ENCODE measurements at places on chromosomes 12 and 14. TPM values are rescaled to one million over a fixed set of nuclear protein-coding genes. Genes with fewer than 3 reads are reported as not detected.
A peak's percentile ranks its signal among the peaks of the same experiment; 100 is the strongest.

DNA sequence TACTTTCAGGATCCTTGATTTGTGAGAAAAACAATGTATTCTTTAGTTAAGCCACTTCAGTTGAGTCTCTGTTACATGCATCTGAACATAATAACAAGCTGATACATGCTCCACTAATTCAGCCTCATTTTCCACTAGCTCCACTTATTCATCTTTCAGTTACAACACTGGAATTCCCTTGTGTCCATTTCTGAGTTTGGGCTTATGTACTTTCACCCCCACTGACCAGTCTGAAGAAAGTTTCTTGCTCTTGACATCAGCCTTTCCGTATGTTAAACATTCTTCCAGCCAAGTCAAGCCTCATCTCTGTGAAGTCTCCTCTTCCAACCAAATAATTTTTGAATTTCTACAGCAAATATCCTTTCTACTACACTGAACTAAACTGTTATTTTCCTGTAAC lies 592.5 kb upstream of the NOVA1 start:
- no peak for DNase-seq

GRCh38 chr14:20707622-20708021 lies 19.1 kb downstream of the ANG start:
- no peak for DNase-seq

DNA sequence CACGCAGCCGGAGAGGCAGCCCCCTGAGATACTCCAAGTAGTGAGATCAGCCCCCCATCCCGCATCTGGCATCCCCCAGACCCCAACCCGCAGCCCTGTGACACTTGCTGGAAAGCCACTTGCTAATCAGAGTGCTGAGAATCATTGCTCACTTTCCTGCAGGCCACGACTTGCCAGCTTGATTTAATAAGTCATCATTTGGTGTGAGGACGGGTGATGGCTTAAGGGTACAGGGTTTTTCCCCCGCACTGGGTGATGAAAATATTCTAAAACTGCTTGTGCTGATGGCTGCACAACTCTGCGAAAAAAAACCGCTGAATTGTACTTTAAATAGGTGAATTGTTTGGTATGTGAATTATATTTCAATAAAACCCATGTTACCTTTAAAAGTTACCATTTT lies 171.2 kb downstream of the FOXN3 start:
- DNase-seq: no peak

GRCh38 chr14:41299924-41300323 lies 306.8 kb upstream of the LRFN5 start:
- no peak for DNase-seq

GRCh38 chr14:33685026-33685425 lies 265.8 kb downstream of the EGLN3 start:
- DNase-seq: no peak

DNA sequence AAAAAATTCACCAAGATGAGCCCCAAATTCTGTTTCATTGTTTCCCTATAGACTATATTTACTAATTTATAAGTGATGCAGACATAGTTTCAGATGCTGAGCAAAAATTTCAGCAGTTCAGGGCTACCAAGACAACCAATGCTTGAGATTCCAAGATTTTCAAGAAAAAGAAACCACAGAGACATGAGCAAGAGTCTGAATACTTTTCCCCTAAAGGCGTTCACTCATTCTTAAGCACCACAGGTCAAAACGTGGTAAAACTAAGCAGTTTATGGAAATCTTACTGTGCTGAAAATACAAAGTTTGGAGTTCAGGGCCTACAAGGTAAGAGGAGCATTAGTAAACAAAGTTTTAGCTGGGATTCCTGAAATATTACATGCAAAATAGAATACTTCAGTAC lies 221.2 kb downstream of the KCNH5 start:
- no peak for DNase-seq

DNA sequence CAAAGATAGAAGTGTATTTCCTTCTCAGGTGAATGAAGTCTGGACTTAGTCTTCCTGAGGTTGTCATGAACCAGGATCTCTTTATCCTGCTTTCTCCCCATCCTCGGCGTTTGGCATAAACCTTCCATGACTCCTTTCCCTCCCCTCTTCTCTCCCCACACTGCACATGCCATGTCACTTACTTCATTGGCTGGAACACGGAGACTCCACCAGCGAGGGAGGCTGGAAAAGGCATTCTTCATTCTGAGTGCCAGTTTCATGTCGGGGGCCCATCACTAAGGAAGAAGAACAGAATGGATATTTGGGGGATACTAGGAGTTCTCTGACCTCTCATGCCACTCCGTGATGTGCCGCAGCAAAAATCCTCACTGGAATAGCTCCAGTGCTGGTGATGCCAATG lies 105.6 kb downstream of the VCPKMT start:
- no peak for DNase-seq

DNA sequence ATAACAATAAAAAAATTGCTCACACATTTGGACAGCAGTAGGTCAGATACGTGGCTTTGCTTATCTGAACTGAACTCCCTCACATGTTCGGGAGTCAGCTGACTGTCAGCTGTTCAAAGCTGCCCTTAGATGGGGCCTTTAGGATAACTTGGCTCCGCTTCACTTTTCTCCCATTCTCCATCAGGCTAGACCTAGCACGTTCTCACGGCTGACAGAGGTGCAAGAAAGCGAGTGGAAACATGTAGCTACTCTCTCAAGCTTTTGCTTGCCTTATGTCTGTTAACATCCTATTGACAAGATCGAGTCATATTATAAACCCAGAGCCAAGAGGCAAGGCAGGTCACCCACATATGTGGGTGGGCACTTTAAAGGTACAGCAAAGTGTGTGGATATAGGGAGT lies 112.0 kb upstream of the PDZRN4 start:
- DNase-seq: no peak

DNA sequence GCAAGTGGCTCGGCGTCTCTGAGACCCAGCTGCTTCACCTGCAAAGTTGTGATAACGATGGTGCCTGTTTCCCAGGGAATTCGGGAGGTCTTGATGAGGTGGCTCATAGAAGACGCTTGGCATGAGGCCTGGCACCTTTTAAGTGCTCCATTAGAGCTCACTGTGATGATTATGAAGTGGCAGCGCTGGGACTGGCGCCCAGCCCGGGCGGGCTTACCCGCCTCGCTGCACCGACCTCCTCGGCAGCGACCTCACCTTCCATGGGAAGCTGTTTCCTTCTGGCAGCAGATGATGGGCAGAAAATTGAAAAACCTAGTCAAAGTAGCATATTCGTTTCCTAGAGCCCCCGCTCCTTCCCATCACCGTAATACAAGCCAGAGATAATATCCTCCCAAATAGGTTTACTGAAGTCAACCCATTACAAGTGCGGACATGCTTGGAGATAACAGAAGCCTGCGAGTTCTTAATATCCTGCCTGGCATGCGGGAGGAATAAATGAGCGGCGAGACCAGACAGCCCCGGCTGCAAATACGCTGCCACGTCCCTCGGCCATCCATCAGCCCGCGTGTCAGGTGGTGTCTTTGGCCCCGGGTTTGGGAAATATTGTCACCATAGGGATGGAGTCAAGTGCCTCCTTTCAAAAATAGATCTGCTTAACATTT lies 35.2 kb upstream of the DLK1 start:
- DNase-seq: no peak

- no peak for DNase-seq
Measured at GRCh38 chr14:74077401-74077800, 6.9 kb downstream of the ALDH6A1 start.

DNA sequence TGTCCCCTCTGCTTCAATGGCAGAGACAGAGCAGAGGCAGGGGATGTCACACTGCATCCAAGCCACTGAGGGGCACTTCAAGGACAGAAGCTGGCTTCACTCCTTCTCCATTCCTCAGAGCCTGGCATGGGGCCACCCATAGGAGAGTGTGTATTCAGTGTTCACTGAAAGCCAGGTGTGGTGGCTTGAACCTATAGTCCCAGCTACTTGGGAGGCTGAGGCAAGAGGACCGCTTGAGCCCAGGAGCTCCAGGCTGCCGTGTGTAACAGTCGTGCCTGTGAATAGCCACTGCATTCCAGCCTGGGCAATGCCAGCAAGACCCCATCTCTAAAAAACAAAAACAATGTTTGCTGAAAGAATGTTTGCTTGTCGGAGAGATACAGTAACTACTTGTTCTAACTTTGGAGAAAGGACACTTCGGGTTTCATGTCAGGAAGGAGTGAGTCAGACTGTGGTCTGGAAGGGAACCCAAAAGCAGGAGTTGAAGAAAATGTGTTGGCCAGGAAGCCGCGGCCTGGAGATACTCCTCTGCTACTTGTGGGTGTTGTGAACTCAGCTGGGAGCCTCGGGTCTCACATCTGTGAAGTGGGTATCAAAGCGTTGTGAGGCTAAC lies 43.4 kb downstream of the ELK3 start:
- DNase-seq: peak; percentile 94

GRCh38 chr12:10363914-10364814 lies 25.7 kb downstream of the KLRK1 start:
- DNase-seq: peak; percentile 57

DNA sequence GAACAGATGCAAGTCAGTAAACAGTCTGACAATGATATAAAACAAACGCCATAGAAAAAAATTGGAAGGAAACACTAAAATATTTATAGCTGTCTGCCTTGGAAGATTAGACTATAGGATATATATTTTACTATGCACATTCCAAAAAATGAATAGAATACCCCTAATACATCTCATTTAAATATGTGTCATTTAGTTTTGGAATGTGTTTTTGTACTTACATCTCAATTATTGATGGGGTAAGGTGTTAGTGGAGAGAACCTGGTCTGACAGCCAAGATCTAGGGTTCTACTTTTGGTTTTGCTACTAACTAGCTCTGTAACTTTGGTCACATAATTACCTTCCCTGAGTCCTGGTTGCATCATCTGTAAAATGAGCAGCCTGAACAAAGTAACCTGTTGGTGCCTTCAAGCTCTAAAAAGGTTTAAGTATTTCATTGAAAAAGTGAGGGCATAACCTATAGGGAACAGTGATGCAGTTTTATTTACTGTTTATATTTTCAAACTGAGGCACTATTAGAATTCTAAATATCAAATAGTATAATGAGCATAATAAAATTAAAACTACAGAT lies 28.6 kb upstream of the SLC6A13 start:
- no peak for DNase-seq

GRCh38 chr12:97784904-97785303 lies 322.3 kb downstream of the RMST start:
- DNase-seq: no peak

DNA sequence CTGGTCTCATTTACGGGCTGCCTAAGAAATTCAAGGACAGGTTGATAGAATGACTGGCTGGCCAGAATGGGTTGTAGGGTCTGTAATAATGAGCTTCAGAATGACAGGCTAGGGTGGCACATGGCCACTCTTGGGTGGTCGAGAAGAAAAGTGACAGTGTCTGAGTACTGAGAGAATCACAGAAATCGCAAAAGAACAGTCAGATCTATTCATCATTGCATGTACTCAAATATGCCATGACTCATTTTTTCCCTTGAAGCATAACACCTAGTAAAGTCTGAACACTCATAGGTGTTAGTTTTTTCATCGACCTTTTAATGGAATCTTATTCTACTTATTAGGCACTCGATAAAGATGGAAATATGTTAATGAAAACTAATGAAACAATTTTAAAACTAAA lies 37.8 kb upstream of the SEL1L start:
- no peak for DNase-seq

DNA sequence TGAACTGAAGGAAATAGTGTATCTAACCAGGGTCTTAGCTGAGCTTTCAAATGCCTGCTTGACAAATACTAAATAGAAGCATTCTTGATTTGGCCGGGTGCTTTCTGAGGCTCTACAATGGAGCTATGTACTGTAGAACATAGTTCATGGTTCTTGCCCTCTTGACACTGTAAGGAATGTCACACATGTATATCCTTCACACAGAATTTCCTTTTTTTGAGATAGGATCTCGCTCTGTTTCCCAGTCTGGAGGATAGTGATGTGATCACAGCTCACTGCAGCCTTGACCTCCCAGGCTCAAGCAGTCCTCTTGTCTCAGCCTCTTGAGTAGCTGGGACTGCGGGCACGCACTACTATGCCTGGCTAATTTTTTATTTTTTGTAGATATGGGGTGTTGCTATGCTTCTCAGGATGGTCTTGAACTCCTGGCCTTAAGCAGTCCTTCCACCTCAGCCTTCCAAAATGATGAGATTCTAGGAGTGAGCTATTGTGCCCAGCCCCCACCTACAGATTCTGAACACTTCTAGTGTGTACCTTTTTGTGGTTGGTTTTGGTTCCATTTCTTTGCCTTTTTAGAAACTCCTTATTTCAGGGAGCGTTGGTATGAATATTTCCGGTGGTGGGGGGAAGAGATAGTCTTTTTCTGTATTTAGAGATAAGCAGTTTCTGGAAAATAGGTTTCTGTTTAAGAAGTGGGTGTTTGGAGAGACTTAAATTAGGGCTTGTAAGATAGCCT lies 4.2 kb downstream of the MLXIP start:
- DNase-seq: no peak

DNA sequence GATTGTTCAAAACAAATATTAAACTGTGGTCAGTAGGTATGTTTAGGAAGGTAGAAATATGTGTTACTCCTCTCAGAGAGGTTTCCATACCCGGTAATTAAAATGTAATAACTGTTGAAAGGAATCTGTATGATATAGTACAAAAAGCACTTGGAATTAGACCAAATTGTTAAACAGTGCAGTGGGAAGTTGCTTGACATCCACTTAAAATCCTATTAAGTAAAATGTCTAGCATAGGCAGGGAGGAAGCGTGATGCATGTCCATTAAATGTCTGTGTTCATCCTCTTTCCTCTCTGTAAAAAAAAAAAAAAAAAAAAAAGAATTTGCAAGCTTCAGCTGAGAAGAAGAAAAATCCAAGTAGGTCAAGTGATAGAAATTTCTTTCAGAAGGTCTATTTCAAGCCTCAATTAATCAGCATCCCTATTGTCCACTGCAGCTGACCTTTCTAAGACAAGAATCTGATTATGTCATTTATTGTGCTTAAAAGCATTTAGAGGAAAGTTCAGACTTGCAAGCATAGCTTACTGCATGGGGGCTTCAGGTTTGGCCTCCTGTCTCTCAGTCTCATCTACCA lies 265.6 kb upstream of the RGS6 start:
- DNase-seq: no peak

- DNase-seq: peak; percentile 40
Measured at GRCh38 chr14:90721619-90722305, 94.5 kb downstream of the TTC7B start.

Gene LIN7A
- total RNA-seq: under 0.01 TPM

Gene ALDH2
- total RNA-seq: 0.36 TPM

Gene C14orf39
- total RNA-seq: not detected

Gene ZNF641
- total RNA-seq: 4.7 TPM

Gene ABCC9
- total RNA-seq: under 0.01 TPM

All from RPMI7951 (cell line).